ENCODE measurements at places on chromosomes 5 and 9.
A peak's percentile ranks its signal among the peaks of the same experiment; 100 is the strongest.

- DNase-seq = no peak
Measured at GRCh38 chr5:38765399-38765861, 80.4 kb upstream of the OSMR start.

GRCh38 chr9:85931495-85931894 is 9.5 kb upstream of the NAA35 start:
- no peak for DNase-seq

- no peak for DNase-seq
Measured at GRCh38 chr5:12242950-12243888, 339.0 kb upstream of the CTNND2 start.

- DNase-seq = no peak
Measured at GRCh38 chr5:99644822-99645221, 716.0 kb upstream of the CHD1 start.

DNA sequence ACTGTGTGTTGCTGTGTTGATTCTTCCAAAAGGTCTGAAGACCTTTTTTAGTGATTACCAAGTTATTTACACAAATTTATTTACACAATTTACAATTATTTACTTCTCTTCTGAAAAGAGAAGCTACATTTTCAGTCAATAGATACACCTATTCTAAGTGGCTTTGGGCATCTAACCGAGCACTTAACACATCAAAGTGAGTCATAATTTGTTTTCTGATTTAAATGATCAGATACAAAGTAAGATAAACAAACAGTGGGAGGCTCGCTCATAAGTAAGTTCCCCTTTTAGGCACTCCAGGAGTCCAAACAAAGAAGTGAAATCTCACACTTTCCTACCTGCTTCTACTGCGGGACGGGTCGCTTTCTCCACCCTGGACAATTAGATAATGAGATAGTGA is 90.2 kb downstream of the APBA1 start:
- DNase-seq = no peak

- peak; percentile 71 for DNase-seq
Measured at GRCh38 chr9:85743275-85744128, 1.7 kb upstream of the AGTPBP1 start.

- DNase-seq = no peak
Measured at GRCh38 chr5:67331296-67331925, 134.8 kb upstream of the CD180 start.

- DNase-seq = no peak
Measured at GRCh38 chr5:134133995-134134541, 19.6 kb downstream of the TCF7 start.

DNA sequence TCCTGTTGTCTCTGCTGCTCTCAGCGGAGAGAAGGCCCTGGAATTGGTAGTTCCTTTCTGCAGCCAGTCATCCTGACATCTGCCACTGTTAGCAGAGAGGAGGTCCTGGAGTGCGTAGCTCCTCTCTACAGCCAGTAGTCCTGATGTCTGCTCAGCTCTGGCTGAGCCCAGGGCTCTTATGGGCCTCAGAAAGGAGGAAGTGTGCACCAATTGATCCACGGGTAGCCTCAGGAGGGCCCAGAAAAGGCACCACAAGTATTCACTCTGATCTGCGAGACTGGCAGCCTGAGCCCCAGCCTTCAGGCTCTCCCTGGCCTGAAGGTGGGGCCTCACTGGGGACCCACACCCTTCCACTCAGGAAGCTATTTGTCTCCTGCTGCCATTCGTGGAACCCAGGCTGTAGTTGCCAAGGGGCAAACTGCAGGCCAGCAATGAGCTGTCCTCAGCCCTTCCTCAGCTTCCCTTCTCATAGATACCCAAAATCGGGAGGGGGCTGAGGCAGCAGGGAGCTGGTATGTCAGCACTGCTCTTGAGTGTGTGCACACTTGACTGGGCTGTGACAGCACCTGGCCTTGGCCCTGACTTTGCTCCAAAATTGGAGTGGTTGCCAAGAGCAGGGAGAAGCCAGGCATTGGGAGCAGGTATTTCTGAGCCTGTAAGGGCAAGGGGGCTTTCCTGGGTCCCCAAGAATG is 1049.5 kb upstream of the ACO1 start:
- DNase-seq = no peak

DNA sequence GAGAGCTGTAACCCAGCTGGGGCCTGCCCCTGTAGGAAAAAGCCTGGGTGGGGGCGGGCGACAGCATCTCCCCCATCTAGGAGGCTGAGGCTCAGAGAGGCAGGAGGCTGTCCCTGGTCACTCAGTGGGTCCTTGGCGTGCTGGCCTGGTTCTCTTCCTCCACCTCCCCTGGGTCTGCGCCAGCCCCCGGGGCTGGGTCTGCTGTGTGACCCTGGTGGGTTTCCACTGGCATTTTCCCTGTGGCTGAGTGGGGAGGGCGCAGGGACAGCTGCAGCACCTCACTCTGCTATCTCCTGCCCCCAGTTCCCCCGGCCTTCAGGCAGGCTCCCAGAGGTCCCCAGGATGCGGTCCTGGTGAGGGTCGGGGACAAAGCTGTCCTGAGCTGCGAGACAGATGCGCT is 59.5 kb upstream of the ASS1 start:
- DNase-seq = no peak

Data from RKO (cell line).